ENCODE measurements at places on chromosomes 11 and 22.

GRCh38 chr11:113698515-113698914 is 7.6 kb downstream of the TMPRSS5 start:
- no peak for DNase-seq

- DNase-seq, result no peak
These were observed 4.1 kb upstream of the RAB3IL1 start for GRCh38 chr11:61921446-61921845.

DNA sequence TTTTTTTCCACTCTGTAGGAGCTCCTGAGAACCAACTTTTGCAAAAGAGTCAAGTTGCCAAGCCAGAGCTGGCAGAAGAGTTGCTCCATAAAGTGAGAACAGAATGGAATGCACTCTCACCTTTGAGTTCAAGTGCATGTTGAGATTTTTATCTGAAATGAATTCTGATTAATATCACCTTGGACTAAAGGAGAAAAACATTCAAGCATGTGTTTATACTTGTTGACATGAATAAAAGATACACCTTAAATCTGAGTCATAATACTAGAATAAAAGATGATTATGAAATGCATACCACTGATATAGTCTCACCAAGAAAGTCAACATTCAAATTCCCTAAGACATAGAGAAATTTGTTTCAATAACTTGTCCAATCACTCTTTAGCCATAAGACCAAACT is 37.8 kb downstream of the ARL14EP start:
- no peak for DNase-seq

DNA sequence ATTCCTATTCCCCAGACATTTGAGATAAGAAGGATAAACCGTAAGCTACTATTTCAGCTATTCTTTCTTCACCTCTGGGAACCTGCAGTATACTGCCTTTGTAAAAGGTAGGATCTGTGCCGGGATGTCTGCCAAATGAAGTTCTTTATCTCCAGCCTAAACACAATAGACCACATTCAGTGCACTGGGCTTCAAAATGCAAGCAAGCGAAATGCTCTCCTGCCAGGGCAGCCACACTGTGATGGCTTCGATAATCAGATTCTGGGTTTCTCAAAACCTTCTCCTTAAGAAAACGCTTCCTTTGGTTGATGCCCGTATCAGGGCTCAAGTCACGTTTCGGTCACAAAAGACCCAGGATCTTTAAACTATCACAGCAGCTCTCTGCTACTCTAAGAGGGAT is 299.5 kb upstream of the B3GAT1 start:
- no peak for DNase-seq
